T-helper 22 cell (primary cell): ENCODE measurements at places on chromosomes 5 and 9.

- no peak for DNase-seq
Measured at GRCh38 chr5:146731909-146732659, 146.5 kb downstream of the PPP2R2B start.

DNA sequence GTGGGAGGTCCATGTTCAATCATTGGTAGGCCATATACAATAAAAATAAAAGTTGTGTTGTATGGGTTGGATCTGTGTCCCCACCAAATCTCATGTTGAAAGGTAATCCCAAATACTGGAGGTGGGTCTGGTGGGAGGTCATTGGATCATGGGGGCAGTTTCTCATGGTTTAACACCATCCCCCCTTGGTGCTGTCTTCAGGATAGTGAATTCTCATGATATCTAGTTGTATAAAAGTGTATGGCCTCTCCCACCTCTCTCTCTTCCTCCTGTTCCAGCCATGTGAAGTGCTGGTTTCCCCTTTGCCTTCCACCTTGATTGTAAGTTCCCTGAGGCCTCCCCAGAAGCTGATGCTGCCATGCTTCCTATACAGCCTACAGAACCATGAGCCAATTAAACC lies 15.1 kb downstream of the SPATA9 start:
- no peak for DNase-seq

- no peak for DNase-seq
Measured at GRCh38 chr9:128249558-128249907, 26.3 kb downstream of the GOLGA2 start.

DNA sequence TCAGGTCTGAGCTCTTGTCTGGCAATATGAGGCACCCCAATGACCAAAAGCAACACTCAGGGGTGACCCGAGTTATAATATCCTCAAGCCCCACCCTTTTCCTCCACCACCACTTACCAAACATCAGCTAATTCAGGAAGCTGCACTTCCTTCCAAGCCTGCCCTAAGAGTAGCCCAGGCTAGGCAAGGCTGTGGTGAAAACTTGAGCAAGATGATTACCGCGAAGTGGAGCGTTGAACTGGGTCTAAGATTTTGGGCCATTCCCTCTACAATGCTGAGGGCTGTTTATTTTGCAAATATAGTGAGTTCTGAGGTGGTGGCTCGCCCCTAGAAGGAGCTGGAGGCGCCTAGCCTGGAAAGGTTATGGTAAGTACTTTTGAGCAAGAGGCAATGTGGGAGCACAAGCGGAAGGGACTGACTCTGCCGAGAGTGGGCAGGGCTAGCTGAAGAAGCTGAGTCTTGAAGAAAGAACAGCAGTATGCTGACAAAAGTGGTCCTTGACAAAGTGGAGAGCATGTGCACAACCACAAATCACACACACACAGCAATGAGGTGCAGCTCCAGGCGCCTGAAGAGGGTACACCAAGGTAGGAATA lies at the start of gene HK3:
Gene HK3 (minus strand): TSS at position 51 of the 596 bp plus-strand sequence. CDS start 3,187 bp downstream, outside the sequence.
- DNase-seq = no peak

DNA sequence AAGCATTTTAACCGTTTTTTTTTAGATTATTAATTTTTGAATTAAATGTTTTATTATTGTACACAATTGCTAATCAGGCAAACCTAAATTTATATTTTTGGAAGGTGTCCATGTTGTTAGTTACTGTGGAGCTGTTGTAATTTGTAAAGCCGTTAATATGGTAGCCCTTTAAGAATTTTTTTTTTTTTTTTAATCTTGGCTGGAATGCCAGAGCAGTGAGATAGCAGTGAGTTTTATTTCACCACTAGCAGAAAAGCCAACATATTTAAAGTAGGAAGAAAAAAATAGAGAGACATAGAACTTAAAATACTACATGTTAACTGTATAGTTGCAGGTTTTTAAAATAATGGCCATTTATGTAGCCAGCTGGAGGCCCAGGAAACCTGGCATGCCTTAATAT lies 35.3 kb upstream of the RNF20 start:
- DNase-seq = no peak

- no peak for DNase-seq
Measured at GRCh38 chr5:157544623-157544989, 31.0 kb downstream of the ADAM19 start.

GRCh38 chr5:158313733-158314464 lies 455.0 kb upstream of the CLINT1 start:
- no peak for DNase-seq

- no peak for DNase-seq
Measured at GRCh38 chr5:154206311-154206710, 15.8 kb downstream of the GALNT10 start.
